ENCODE measurements at places on chromosomes 2 and 18.

GRCh38 chr2:80028584-80028983 lies 276.0 kb downstream of the LRRTM1 start:
- DNase-seq: no peak

- no peak for DNase-seq
Measured at GRCh38 chr18:6778459-6779247, 49.1 kb downstream of the ARHGAP28 start.

DNA sequence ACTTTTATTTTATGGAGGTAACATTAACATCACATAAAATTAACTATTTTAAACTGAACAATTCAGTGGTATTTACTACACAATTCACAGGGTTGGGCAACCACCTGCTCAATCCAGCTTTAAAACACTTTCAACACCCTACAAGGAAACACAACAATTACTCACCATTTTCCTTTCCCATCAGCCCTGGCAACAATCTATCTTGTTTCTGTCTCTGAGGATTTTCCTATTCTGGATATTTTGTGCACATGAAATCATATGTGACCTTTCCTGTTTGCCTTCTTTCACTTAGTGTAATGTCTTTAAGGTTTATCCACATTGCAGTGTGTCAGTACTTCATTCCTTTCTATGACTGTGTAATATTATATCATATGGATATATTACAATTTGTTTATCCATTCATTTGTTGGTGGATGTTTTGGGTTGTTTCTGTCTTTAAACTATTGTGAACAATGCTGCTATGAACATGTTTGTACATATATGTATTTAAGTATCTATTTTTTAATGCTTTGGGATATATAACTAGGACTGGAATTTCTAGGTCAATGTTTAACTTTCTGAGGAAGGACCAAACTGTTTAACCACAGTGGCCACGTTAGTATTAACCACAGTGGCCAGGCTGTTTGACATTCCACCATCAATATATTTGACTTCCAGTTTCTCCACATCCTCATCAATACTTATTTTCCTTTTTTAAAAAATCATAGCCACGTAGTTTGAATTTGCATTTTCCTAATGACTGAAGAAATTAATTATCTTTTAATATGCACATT lies 72.4 kb upstream of the KIF5C start:
- no peak for DNase-seq

DNA sequence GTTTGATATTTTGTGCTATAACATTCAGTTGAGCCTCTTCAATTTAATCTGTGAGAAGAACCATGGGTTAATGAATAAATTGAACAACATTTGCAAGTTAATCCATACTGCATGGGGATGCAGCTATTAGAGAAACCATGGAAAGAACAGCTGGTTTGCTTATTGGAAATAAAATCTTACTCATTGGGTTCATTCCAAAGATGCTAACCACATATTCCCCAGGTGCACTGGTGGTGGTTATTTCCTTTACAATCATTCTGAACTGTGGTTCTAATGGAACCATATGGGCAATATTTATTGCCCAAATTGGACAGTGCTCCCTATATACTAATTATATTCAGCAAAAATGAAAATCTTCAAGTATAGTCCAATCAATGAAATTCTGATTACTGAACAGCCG lies 1200.4 kb upstream of the CDH2 start:
- no peak for DNase-seq

DNA sequence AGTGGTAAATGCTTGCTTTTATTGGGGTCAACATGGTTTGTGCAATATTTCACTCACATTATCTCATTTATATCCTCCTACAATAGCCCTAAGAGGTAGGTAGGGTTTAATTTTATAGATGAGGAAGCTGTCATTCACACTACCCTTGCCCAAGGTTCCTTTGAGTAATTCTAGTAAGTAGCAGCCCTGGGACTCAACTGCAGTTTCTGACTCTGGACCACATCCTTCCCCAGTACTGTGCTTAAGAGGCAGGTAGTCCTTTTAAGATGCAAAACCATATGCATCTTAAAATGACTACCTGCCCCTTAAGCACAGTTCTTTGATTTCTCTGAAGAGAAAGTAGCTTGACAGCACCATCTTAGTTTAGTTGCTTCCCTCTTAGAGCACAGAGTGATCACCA lies 15.7 kb upstream of the NT5C1B start:
- DNase-seq: no peak

GRCh38 chr18:8208716-8209115 lies 400.5 kb upstream of the RAB12 start:
- DNase-seq: no peak

GRCh38 chr2:132383956-132384355 lies 32.6 kb upstream of the GPR39 start:
- no peak for DNase-seq

DNA sequence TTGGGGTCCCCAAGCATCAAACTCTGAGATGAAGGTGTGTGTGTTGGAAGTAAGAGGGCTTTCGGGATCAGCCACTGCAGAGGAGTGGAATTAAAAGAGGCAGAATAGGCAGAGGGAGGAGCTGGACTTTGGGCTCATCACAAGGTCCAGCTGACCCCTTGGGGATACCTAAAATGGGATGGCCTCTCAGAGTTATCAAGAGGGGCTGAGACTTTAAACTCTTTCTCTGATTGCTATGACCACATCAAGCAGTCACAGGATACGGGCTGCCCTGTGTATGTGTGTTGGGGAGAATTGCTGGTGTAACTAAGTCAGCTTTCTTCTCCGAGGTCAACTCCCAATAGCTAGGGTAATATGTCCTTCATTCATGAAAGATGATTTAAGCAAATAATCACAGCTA lies 127.7 kb upstream of the SLC14A2 start:
- DNase-seq: no peak

DNA sequence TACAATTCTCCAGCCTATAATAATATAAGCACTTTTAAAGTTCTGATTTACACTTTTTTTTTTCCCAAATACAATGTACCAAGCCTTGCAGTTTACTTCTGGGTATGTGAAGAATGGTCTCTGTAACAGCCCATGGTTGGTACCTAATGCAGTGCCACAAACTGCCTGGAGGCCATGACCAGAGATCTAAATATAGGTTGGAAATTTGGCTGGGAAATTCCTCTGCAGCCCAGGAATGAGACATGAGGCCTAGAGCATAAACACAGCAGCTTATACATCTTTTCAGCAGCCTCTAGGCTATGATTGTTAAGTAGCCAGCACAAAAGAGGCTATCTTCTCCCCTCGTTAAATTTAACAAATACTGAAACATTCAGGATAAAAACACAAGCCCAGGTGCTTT lies 432.0 kb upstream of the FAM98A start:
- DNase-seq: no peak

- DNase-seq: no peak
Measured at GRCh38 chr2:100876231-100876860, 56.4 kb downstream of the NPAS2 start.

DNA sequence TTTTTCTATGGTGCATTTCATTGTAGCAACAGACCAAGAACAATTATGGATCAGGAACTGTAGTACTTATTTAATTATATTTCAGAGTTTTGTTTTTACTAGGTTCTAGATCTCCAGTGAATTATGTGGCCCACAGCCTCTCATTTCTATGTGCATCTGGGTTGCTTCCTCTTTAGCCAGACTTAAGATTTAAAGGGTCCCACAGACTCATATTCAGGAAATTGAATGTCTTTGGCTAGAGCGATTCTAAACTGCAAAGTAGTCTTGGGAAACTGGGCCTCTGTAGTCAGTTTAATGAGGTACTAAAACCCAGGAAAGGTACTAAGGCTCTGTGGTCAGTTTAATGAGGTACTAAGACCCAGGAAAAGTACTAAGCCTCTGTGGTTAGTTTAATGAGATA lies 94.4 kb downstream of the LYPD6B start:
- DNase-seq: no peak

DNA sequence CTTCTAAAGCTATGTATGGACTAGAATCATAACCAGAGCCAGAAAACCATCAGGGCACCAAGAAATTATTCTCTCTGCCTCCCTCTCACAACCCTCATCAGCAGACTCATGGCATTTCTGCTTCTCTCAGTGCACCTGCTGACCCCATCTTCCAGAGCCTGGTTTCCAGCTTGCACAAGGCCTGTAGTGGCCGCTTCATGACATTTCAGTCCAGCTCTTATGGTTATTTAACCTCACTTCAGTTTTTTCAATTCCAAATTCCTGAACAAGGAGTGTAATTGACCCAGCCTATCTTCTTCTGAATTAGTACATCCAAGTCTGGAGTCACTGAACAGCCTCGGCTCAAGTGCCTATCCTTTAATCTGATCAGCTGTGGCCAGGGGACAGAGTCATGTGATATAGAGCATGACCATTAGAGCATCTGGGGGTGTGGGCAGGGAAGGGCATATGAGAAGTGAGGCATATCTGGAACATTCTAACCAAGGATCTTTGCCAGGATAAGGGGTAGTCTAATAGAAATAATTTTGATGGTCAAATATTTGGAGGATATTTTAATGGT lies 97.2 kb upstream of the TMEM17 start:
- DNase-seq: no peak

GRCh38 chr18:56709463-56709862 lies 58.3 kb downstream of the WDR7 start:
- DNase-seq: no peak

- DNase-seq: no peak
Measured at GRCh38 chr2:86512034-86512433, 51.2 kb downstream of the CHMP3 start.

- no peak for DNase-seq
Measured at GRCh38 chr2:30382995-30383394, 64.1 kb upstream of the LCLAT1 start.

DNA sequence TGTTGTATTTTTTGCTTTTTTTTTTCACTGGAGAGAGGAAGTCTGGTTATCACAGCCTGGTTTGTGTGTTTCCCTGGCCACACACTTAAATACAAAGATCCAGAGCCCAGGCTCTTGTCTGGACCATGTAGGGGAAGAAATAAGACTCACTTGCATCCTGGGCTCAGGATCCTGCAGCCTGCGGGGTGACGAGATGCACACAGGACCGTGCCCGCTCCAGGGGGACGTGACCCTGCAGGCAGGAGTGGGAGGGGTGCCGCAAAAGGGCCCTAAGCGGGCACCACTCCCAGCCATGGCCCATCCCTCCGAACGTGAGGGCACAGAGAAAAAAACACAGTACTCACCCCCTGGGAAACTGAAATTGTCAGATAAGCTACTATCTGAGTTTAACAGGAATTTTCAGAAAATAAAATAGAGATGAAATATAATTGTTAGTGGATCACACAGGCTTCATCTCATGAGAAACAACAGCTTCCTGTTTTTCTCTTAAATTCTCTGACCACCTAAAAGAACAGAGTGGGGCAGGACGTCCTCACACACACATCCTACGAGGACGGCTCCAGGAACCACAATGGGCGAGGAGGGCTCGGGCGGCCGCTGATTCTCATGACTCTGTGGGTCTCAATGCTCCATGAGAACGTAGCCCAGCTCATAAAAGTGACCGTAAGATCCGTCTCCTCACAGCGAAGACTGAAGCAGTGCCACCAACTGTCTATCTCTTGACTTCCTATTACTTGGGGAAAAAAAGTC lies 142.6 kb upstream of the ALKAL2 start:
- DNase-seq: no peak

DNA sequence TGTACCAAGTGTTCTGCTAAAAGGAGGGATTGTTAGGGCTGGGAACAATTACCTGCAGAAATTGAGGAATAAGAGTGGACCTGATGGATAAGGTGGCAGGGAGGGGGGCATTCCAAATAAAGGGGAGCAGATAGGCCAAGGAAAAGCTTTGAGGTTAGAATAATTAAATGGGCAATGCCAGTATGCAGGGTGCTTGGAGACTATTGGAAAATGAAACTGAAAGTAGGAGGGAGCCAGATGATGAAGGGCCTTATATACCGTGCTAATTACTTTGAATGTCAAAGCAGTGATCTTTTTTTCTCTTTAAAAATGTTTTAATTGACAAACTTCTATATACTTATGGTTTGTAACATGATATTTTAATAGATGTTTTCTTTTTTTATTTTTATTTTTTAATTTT lies 42.9 kb downstream of the MMADHC start:
- no peak for DNase-seq

DNA sequence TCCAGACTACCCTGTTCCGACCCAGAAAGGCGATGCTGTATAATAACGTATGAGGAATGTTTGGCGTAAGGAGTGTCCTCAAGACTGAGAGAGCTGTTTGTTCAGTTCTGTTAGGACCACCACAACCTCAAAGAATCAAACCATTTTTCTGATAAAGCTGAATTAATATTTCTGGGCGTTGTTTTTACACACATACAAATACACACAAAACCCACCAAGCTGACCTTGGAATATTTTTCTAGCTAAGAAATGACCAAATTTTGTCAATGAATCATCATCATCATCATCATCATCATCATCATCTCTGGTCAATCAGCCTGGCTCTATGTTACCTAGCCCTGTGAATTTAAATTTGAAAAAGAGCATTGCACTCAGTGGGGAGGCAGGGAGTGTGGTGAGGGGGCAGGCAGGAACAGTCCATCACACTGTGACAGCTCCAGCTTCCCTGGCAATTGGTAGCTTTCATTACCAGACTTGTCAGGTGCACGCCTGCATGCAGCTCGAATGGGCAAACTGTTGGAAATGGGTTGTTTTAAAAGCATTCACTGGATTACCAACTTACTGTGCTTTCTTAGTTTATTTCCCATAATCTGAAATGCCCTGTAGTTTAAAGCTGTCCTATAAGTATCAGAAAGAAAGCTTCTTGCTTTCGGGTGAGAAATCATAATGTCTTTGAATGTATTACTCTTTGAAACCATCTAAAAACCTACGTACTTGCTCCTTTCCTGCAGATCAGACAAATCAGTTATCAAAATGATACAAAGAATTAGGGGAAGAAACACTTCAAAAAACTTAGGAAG lies 6.9 kb upstream of the POU3F3 start:
- no peak for DNase-seq

GRCh38 chr2:162226836-162227235 lies 16.4 kb downstream of the FAP start:
- DNase-seq: no peak

DNA sequence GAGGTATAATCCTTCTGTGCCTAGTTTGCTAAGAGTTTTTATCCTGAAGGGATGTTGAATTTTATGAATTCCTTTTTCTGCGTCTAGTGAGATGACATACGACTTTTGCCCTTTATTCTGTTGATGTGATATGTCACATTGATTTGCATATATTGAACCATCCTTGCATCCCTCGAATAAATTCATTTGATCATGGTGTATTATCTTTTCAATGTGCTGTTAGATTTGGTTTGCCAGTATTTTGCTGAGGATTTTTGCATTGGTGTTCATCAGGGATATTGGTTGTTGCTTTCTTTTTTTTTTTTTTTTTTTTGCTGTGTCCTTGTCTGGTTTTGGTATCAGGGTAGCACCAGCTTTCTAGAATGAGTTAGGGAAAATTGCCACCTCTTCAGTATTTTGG lies 9.1 kb downstream of the GCC2 start:
- DNase-seq: no peak

DNA sequence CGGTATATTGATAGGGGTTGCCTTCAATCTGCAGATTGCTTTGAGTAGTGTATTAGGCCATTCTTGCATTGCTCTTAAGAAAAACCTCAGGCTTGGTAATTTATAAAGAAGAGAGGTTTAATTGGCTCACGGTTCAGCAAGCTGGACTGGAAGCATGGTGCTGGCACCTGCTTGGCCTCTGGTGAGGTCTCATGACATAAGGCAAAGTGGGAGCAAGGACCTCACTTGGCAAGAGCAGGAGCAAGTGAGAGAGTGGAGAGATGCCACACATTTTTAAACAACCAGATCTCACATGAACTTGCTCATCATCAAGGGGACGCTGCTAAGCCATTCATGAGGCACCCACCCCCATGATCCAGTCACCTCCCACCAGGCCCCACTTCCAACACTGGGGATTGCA lies 4.9 kb downstream of the MAP3K2 start:
- DNase-seq: no peak

- no peak for DNase-seq
Measured at GRCh38 chr2:30265052-30266015, 34.0 kb downstream of the LBH start.

GRCh38 chr2:196162586-196163175 lies 8.7 kb downstream of the STK17B start:
- DNase-seq: no peak

Measured in stimulated activated CD4-positive, alpha-beta T cell treated with anti-CD3 and anti-CD28 coated beads, Interleukin-1b, Interleukin-23, amount 100 ng/mL, for 1 hour (primary cell).